Astrocyte of the spinal cord (primary cell): ENCODE measurements at places on chromosomes 6 and 20.

- no peak for DNase-seq
Observed at GRCh38 chr6:160309718-160310117, 38.5 kb upstream of the SLC22A3 start.

GRCh38 chr6:160337301-160337700, 10.9 kb upstream of the SLC22A3 start:
- peak; percentile 29 for DNase-seq

GRCh38 chr20:51902933-51903332, 100.6 kb upstream of the SALL4 start:
- DNase-seq: no peak

- no peak for DNase-seq
Observed at GRCh38 chr6:119348096-119348747, 1.3 kb downstream of the MAN1A1 start.

- peak; percentile 79 for DNase-seq
Observed at GRCh38 chr6:149864578-149865535, 698 bp upstream of the LRP11 start.

GRCh38 chr6:7241160-7241559, 71.8 kb downstream of the SSR1 start:
- no peak for DNase-seq

GRCh38 chr6:167290786-167291622, at the start of gene UNC93A:
TSS of gene UNC93A (plus strand) at chr6:167291315. CDS start at chr6:167291490, 175 bp downstream.
- DNase-seq: no peak
